ENCODE measurements at places on chromosomes 2 and 18. TPM values are rescaled to one million over a fixed set of nuclear protein-coding genes. Genes with fewer than 3 reads are reported as not detected.
A peak's percentile ranks its signal among the peaks of the same experiment; 100 is the strongest.

SPDYA gene
- 0.91 TPM for polyA plus RNA-seq

DSG1 gene
- polyA plus RNA-seq: 0.16 TPM

B3GNT7 gene
- polyA plus RNA-seq: 0.51 TPM

GRCh38 chr2:173264603-173265366, 89.9 kb upstream of the CDCA7 start:
- no peak for DNase-seq

DNA sequence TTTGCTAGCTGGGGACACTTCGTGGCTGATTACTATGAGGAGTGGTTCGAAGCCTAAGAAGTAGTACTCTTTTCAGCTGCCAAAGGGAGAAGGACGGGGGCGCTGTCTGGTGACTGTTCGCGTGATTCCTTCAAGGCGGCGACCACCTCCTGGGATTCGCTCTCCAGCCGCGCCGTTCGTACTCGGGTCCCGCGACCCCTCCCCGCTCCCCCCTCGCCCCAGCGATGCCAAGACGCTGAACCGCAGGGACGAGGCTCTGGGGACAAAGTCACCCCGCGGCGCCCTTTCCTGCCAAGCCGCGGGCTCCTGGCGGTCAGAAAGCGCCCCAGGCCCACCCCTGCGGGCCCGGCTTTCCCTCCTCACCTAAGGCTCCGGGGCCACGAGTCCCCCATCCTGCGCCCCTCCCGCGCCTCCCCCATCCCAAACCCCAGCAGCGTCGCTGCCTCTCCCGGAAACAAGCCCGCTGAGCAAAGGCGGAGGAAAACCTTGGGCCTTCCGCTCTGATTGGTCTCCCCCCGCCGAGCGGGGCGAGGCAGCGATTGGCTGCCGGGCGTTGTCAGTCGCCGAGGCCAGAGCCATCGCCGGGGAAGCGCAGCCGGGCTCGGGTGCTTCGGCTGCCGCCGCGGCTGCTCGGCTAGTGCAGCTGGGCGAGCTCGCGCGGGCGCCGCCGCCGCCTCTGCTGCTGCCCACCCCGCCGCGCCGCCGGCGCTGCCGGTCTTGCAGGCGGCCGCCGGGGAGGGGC, 404.3 kb downstream of the XIRP2 start:
- peak; percentile 93 for DNase-seq

DNA sequence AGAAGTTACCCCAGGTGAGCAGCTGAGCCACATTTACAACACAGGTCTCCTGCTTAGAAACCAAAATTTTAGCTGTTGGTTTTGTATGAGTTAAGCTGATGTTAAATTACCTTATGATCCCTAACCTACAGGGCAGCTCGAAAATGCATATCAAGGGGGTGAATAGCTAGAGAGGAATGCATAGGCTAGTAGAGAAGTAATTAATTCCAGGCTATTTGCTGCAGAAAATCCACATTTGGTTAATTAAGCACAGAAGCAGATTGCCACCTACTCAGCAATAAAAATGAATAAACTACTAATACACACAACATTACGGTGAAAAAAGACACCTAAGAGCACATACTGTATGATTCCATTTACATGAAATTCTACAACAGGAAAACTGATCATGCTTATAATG, 91.4 kb downstream of the OSBPL1A start:
- DNase-seq: no peak

- DNase-seq: no peak
Observed at GRCh38 chr2:105569606-105570005, 170.8 kb upstream of the FHL2 start.

DNA sequence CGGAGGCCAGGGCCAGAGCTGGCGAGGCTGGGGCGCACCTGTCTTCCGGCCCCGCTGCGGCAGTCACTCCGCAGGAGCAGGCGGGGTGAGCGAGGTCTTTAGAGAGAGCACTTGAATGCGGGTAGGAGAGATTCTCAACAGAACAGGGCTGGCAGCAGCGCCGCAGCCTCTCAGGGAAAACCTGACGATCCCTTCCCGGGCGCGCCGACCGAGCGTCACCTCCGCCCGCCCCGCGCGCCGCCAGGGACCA, 526 bp downstream of the PRKRA start:
- DNase-seq: no peak

DNA sequence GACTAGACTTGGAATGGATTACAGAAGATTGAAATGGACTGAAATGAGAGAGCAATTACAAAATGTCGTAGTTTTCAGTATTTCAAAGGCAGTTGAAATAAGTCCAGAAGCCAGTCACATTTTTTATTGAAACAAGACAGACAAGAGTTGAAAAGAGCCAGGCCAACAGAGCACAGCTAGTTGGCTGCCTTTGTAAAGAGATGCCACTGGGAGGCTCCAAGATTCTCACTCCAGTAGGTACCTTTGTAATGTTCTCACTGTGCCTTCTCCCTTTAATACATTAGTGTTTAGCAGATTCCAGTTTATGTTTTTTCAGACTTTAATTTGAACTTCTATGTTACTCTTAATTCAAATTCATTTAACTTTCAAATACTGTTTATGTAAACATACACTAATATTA, 234.8 kb downstream of the DSEL start:
- DNase-seq: no peak
